ENCODE measurements at places on chromosomes 1 and 21.

GRCh38 chr1:185966471-185966870 lies 232.3 kb downstream of the HMCN1 start:
- DNase-seq = no peak

- no peak for DNase-seq
Measured at GRCh38 chr1:169697755-169698154, 13.7 kb downstream of the SELL start.

DNA sequence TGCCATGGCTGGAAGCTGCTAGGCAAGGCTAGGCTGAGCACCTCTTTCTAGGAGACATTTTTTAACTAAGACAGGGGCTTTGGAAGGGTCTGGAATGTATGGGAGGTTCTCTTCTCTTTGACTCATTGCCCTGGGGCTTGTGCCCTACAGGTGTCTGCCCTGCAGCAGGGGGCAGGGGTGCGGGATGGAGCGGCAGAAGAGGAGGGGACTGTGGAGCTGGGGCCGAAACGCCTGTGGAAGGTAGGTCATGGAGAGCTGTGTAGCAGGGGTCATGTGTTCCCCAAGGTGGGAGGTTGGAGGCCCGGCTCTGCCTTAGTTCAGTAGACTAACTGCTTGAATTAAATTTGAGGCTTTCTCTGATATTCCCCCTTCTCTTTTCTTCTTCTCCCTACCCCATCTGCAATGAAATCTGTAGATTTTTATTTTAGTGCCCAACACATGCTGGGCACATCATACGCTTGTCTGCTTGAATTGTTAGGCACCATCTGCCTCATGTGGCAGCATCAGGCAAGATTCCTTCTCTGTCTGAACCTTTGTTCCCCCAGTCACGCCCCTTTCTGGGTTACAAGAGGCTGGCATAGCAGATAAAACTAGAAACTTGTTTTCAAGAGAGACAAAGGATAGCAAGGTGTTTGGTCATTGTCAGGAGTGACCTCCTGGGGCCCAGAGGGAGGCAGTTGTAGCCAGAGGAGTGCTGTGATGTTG lies 18.4 kb downstream of the PPFIA4 start:
- no peak for DNase-seq

GRCh38 chr1:86396498-86396890 lies 371 bp upstream of the ODF2L start:
- DNase-seq = no peak

DNA sequence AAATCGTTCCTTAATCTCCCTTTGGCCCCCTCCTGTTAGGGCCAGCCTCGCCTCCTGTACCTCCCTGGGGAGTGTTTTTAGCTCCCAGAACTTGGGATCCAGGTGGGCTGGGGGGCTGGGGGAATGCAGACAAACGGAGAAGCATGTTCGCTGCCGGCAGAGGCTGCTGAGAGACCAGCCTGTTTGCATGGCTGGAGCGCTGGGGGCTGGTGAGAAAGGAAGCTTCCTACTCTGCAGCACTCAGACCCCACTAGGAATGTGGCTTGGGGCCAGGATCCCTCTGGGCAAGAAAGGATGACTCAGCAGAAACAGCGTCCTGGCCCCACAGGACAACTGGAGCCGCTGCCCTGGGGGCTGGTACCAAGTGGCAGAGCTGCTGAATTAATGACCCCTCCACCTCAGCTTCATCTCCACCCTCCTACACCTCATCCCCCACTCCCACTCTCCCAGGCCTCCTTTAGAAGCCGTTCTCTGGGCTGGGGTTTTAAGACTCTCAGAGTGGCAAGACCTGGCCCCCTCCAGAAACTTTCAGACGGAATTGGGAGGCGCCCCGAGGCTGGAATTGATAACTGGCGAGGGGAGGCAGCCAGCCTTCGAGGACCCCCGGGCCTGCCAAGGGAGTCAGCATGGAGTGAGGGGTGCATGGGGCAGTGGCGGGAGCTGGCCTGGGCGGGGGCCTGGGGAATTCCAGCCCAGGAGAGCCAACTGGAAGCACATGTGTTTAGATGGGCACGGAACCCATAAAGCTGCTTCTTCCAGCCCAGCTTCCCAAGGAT lies 28.5 kb upstream of the EPS8L3 start:
- no peak for DNase-seq

- no peak for DNase-seq
Measured at GRCh38 chr21:36100971-36101641, 31.3 kb downstream of the CBR1 start.
